ENCODE measurements at places on chromosomes 6 and 20.
A peak's percentile ranks its signal among the peaks of the same experiment; 100 is the strongest.

- DNase-seq, result peak; percentile 60
These were observed 7.8 kb upstream of the MDGA1 start for GRCh38 chr6:37705239-37706051.

GRCh38 chr20:63106108-63106764, 99.5 kb upstream of the BHLHE23 start:
- DNase-seq, result no peak

DNA sequence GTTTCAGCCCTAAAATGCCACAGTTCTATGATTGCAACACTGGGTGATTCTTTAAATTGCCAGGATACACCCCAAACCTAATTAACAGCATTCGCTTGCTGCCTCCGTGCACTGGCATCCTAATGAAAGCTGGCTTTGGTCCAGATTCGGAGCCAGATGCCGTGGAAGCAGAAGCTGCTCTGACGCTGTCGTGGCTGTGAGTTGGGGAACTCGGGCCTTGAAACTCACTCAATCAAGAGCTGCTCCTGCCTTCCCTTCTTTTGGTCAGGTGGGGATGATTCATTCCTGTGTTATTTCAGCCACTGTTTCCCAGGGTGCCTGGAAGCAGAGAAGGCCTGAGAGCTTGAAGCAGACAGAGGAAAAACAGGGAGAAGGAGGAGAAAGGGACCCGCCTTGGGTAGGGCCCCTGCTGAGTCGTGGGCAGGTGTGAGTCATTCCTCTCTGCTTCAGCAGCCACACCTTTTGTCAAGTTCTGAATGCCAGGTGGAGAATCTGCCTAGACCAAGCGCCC, 36.2 kb upstream of the DSP start:
- DNase-seq, result no peak

DNA sequence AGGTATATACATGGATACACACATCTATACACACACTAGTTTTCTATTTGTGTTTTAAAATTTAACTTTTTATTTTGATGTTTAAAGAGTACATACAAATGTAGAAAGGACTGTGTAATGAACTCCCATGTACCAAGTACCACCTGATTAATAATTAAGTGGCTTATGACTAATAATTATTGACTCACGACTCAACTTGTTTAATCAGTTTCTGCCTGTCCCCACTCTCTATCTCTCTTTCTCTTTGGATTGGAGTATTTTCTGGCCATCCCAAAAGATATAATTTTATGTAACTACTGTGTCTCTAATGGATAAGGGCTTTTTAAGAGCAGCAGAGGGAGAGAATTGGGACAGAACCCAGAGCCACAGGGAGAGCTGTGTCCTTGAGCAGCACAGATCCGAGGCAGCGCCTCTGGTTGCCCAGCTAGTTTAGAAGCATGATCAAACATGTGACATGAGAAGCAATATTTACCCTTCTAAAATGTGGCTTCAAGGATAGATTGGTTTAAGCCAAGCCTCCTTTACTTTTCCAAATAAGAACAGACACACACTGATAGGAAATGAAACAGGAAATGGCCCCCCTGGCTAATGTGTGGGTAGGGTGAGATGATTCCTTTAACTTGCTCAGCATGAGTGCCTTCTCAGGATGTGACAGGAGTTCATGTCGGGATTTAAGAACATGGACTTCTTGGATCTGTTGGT, 81.0 kb downstream of the ERMARD start:
- DNase-seq, result no peak

DNA sequence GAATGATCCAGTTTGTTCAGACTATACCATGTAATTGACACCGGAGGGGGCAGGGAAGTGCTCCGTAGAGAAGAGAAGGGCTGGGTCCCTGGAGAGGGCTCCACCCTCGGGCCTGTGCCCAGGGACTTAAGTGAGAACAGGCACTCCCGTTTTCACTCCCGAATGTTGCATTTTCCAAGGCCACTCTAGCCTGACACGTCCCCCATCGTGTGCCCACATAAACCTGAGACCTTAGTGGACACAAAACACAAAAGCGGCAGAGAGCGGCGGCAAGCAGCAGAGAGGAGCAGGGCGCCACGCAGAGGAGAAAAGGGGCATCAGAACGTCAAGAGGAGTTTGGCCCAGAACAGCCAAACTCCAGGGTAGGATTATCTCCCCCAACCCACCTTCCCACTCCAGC, 1405.1 kb downstream of the GRIK2 start:
- DNase-seq, result no peak

- DNase-seq, result no peak
These were observed 29.9 kb downstream of the FBXO30 start for GRCh38 chr6:145784683-145785082.

- no peak for DNase-seq
These were observed 253.4 kb downstream of the PRL start for GRCh38 chr6:22043284-22043962.

- no peak for DNase-seq
These were observed 343.2 kb downstream of the FRK start for GRCh38 chr6:115717472-115717871.

DNA sequence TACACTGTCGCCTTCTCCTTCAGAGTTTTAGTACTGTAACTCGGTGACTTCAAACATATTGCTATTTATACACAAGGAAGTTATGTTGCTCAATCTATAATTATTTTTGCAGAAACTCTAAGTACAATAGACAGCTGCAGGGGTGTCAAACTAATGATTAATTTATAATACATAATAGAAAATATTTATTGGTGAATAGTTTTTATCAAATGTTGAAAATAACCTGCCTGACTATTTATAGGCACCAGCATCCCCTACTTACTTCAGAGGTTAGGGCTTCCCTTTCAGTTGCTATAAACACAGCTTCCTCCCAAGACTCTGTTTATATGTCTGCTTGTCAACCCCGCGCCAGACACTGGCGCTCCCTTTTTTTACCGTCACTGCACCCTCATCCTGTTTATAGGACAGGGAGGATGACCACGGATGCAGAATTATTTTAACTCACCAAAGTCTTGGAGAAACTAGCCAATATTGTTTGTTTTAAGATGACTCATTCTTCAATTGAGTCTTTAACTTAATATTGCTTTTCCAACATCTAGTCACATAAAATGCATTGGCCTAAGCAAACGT, 225.0 kb downstream of the ALDH8A1 start:
- DNase-seq, result no peak

GRCh38 chr20:3433744-3434143, 26.3 kb upstream of the DNAAF9 start:
- no peak for DNase-seq

Data from stimulated activated CD8-positive, alpha-beta memory T cell treated with anti-CD3 and anti-CD28 coated beads, Interleukin-15, amount 100 ng/mL, for 4 hours (primary cell).